Muscle of leg (tissue), 16 donors: ENCODE measurements at places on chromosomes 1 and 21. TPM values are rescaled to one million over a fixed set of nuclear protein-coding genes. Genes with fewer than 3 reads are reported as not detected.

- H3K36me3 ChIP-seq: no peaks in the 10 kb centered on the region
- no peaks in the 10 kb centered on the region for H3K27me3 ChIP-seq
- H3K4me1 ChIP-seq: no peaks in the 10 kb centered on the region
These were observed 30.7 kb upstream of the CD34 start for GRCh38 chr1:207941665-207942064.

DNA sequence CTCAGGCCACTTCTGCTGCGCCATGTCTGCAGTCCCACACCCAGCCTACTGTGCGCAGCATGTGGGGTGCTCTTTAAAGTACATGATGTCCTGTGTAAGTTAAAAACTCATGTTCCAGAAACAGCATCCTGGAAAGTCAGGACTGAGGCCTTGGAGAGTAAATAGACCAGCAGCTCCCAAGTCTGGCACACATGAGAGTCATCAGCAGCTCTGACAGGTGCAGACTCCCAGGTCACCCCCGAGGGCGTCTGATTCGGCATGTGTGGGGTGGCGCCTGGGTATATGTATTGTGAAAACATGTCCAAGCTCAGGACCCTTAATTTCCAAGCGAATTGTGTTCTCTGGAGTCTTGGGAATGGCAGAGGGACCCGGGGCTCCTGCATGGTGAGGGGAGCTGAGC, 120.1 kb upstream of the RUNX3 start:
- peaks cover 9% of the 10 kb centered on the region for H3K4me1 ChIP-seq
- DNase-seq: no peak
- H3K4me3 ChIP-seq: no peak overlapping the region
- peaks cover 23% of the 10 kb centered on the region for H3K27me3 ChIP-seq

GRCh38 chr1:182806015-182806678, 16.6 kb downstream of the NPL start:
- H3K27me3 ChIP-seq: no peaks in the 10 kb centered on the region
- no peak for DNase-seq
- no peak overlapping the region for H3K4me3 ChIP-seq
- no peak overlapping the region for H3K27ac ChIP-seq
- no peaks in the 10 kb centered on the region for H3K4me1 ChIP-seq

- H3K36me3 ChIP-seq: peaks cover 42% of the 10 kb centered on the region
- no peak overlapping the region for H3K27ac ChIP-seq
- H3K4me1 ChIP-seq: no peaks in the 10 kb centered on the region
These were observed 23.9 kb downstream of the IFNAR1 start for GRCh38 chr21:33348706-33349105.

Gene INAVA
- 5.3 TPM for polyA plus RNA-seq

Gene COG2
- 23.1 TPM for polyA plus RNA-seq

Gene CYYR1
- polyA plus RNA-seq: 14.2 TPM
